Thoracic aorta (tissue), 2 donors: ENCODE measurements at places on chromosomes 12 and 14. TPM values are rescaled to one million over a fixed set of nuclear protein-coding genes. Genes with fewer than 3 reads are reported as not detected.

DNA sequence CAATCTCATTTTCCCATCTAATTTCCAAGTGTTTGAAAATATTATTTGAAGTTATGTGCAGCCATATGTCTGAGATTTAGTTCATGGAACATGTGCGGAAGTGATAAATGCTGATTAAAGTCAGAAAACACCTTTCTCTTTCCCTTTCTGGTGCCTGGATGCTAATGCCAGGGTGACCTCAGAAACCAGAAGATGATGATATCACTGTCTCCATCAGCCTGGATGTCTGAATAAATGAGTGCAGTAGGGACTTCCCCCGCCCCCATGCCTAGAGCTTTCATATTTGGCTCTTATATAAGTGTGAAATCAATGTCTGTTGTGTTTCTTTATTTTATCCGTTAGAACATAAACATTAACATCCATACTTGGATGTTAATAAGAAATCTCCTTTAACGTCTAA is 261.9 kb upstream of the LRIG3 start:
- H3K27me3 ChIP-seq, result no peaks in the 10 kb centered on the region
- no peaks in the 10 kb centered on the region for H3K4me1 ChIP-seq
- no peaks in the 10 kb centered on the region for H3K36me3 ChIP-seq
- no peak overlapping the region for H3K27ac ChIP-seq

- peak overlapping the region; percentile 57 for H3K4me3 ChIP-seq
- peaks cover 69% of the 10 kb centered on the region for H3K4me1 ChIP-seq
- DNase-seq, result no peak
- no peaks in the 10 kb centered on the region for H3K36me3 ChIP-seq
- H3K27ac ChIP-seq, result peak overlapping the region; percentile 73
These were observed 27.9 kb upstream of the ATP2A2 start for GRCh38 chr12:110253176-110253575.

- peaks cover 16% of the 10 kb centered on the region for H3K4me1 ChIP-seq
- no peaks in the 10 kb centered on the region for H3K27me3 ChIP-seq
- DNase-seq, result no peak
- H3K27ac ChIP-seq, result peak overlapping the region; percentile 94
- H3K36me3 ChIP-seq, result peaks cover 13% of the 10 kb centered on the region
These were observed 788 bp downstream of the ENO2 start for GRCh38 chr12:6914947-6915788.

DNA sequence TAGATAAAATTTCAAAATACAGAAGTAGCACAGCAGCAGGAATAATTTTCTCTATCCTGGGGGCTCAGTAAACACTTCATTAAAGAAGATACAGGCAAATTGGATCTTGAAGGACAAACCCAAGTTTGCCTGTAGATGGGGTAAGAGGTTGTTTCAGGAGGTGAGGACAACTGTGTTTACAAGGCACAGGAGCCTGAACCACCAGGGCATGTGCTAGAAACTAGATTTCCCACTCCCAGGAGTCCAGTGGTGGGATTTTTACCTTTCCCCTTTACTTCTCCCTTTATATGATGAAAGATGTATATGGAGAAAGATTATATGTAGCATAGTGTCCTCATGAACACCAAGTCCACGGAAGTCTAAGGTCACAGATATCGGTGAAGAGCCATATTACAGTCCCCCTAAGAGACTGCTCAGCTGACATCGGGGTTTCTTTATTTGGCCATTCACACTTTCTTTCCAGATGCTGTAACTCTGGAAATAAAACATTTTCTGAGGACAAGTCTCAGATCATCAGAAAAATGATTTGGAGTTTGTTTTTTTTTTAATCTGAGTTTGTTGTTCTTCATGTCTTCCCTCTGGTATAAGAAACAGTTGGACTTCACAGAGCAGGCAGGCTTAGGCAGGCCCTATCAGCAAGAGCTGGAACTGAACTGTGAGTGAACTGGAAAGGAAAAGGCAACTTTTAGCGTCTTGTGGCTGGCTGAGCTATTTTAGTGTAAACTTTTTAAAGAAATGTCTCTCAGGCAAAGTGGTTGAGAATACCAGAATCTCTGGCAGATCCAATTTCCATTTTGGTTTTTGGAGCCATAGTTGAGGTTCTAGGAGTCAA is 8.0 kb upstream of the EVL start:
- no peaks in the 10 kb centered on the region for H3K27me3 ChIP-seq
- no peak for DNase-seq
- no peaks in the 10 kb centered on the region for H3K36me3 ChIP-seq
- no peak overlapping the region for H3K4me3 ChIP-seq
- H3K27ac ChIP-seq, result peak overlapping the region; percentile 31

GRCh38 chr12:100044266-100044665 is 59.5 kb upstream of the ANKS1B start:
- no peak for DNase-seq
- peaks cover 23% of the 10 kb centered on the region for H3K36me3 ChIP-seq
- no peak overlapping the region for H3K27ac ChIP-seq

- peak overlapping the region; percentile 82 for H3K27ac ChIP-seq
- H3K36me3 ChIP-seq, result no peaks in the 10 kb centered on the region
- no peaks in the 10 kb centered on the region for H3K27me3 ChIP-seq
- H3K4me1 ChIP-seq, result peaks cover 66% of the 10 kb centered on the region
- no peak overlapping the region for H3K4me3 ChIP-seq
These were observed 56.5 kb downstream of the SUSD6 start for GRCh38 chr14:69667938-69668335.

GRCh38 chr12:25005376-25005775 is 56.5 kb upstream of the BCAT1 start:
- no peak overlapping the region for H3K27ac ChIP-seq
- no peaks in the 10 kb centered on the region for H3K27me3 ChIP-seq
- no peak overlapping the region for H3K4me3 ChIP-seq
- H3K4me1 ChIP-seq, result no peaks in the 10 kb centered on the region
- DNase-seq, result no peak

The KSR2 gene
- total RNA-seq, result 0.07 TPM

The CD163L1 gene
- total RNA-seq, result 1.6 TPM

The EPYC gene
- not detected for total RNA-seq

DNA sequence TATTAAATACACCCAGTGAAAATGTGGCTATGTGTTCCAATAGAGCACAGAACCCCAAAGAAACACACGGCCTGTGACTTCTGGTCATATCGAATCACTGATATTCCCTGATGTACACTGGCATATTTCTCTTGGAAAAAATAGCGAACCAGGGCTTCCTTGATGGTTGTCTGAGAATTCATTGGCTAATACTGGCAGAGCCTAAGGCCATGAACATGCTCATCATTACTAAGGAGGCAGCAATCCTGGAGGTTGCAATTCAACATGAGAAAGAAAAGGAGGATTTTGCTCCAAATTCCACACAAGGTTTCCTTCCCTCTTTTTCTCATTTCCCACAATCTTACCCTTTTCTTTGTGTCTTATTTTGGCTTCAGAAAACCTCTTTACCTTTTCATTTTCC is 212.9 kb upstream of the HMGA2 start:
- no peaks in the 10 kb centered on the region for H3K36me3 ChIP-seq
- H3K4me1 ChIP-seq, result no peaks in the 10 kb centered on the region
- no peaks in the 10 kb centered on the region for H3K27me3 ChIP-seq
- no peak for DNase-seq
- no peak overlapping the region for H3K27ac ChIP-seq

GRCh38 chr12:92502417-92503028 is 200.3 kb upstream of the PLEKHG7 start:
- DNase-seq, result no peak
- H3K4me3 ChIP-seq, result no peak overlapping the region
- H3K27ac ChIP-seq, result no peak overlapping the region
- H3K4me1 ChIP-seq, result peaks cover 32% of the 10 kb centered on the region
- no peaks in the 10 kb centered on the region for H3K27me3 ChIP-seq

- no peak overlapping the region for H3K27ac ChIP-seq
- no peaks in the 10 kb centered on the region for H3K36me3 ChIP-seq
- H3K27me3 ChIP-seq, result peaks cover 34% of the 10 kb centered on the region
- no peak overlapping the region for H3K4me3 ChIP-seq
These were observed 7.8 kb upstream of the TBX3 start for GRCh38 chr12:114691763-114692185.

DNA sequence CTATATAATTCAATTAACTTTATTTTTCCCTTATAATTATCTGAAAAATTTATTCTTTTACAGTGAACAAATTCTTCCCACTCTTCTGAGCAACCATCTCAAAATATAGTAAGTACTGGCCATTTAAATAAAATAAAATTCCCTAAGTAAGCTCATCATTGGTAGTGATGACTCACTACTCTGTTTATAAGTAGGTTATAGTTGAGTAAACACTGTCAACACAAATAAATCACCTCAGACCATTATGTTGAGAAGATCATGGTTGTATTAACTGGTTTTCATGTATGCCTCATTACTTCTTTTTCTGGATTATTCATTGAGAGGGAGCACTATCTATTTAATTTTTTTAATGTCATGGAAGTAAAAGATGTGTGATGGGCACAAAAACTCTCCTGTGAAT is 220.5 kb downstream of the SEC23A start:
- no peaks in the 10 kb centered on the region for H3K4me1 ChIP-seq
- no peak overlapping the region for H3K4me3 ChIP-seq
- no peaks in the 10 kb centered on the region for H3K27me3 ChIP-seq

DNA sequence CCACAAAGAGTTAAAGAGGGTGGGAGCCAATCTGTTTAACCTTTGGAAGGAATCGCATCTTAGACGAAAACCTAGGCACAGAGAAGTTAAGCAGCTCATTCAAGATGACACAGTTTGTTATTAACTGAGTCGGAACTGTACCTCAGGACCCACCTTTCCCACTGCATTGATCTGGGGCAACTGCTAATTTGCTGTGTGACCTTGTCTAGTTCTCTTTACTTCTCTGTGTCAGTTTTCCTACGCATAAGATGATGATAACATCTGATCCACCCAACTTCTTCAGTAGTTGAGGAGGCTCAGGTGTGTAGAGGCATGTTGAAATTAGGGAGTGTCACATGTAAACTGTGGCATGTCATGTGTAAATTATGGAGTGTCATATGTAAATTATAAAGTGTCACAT is 186.2 kb downstream of the ZFP36L1 start:
- no peak overlapping the region for H3K4me3 ChIP-seq
- H3K36me3 ChIP-seq, result no peaks in the 10 kb centered on the region
- H3K27me3 ChIP-seq, result no peaks in the 10 kb centered on the region
- no peak for DNase-seq

- no peak overlapping the region for H3K4me3 ChIP-seq
- no peak overlapping the region for H3K27ac ChIP-seq
- H3K4me1 ChIP-seq, result peaks cover 76% of the 10 kb centered on the region
- no peak for DNase-seq
- H3K27me3 ChIP-seq, result no peaks in the 10 kb centered on the region
- no peaks in the 10 kb centered on the region for H3K36me3 ChIP-seq
These were observed 46.3 kb downstream of the PPP2R5E start for GRCh38 chr14:63496837-63497400.

DNA sequence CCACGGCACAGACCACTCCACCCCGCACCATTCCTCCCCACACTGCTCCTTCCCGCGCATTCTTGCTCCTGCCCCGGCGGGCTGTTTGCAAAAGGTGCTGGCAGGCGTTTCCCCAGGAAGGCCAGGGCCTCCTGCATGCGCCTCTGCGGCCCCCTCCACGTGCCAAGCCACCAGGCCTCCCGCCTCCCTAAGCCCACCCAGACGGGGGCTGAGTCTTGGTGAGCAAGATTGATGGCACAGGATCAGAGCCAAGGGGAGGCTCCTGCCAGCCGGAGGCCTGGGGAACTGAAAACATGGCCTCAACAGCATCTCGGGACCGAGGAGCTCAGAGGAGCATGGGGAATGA is 328.3 kb upstream of the DIO3 start:
- DNase-seq, result no peak
- no peaks in the 10 kb centered on the region for H3K27me3 ChIP-seq
- H3K27ac ChIP-seq, result no peak overlapping the region
- H3K36me3 ChIP-seq, result no peaks in the 10 kb centered on the region

DNA sequence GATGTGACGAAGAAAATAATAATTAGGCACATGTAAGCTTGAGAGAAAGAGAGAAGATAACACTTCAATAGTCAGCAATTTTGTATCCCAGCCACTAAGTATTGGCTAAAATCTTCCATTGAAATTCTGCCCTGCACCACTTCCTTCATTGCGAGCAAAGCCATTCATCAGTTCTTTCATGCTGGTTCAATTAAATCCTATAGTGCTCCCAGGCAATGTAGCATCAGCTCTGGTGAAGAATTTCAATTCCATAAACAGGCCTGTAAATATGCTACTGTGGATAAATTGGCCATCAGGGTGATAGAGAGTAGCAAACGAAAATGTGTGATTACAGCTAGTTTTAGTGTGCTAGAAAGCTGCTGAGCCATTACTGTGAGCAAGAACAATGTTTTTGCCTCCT is 24.7 kb downstream of the RPL10L start:
- H3K36me3 ChIP-seq, result no peaks in the 10 kb centered on the region
- H3K4me1 ChIP-seq, result no peaks in the 10 kb centered on the region
- H3K4me3 ChIP-seq, result no peak overlapping the region
- H3K27me3 ChIP-seq, result no peaks in the 10 kb centered on the region
- no peak overlapping the region for H3K27ac ChIP-seq

- no peaks in the 10 kb centered on the region for H3K27me3 ChIP-seq
- H3K36me3 ChIP-seq, result no peaks in the 10 kb centered on the region
- no peak overlapping the region for H3K27ac ChIP-seq
- H3K4me1 ChIP-seq, result no peaks in the 10 kb centered on the region
These were observed 13.4 kb upstream of the NOVA1 start for GRCh38 chr14:26611259-26611658.

The KRT74 gene
- not detected for total RNA-seq

DNA sequence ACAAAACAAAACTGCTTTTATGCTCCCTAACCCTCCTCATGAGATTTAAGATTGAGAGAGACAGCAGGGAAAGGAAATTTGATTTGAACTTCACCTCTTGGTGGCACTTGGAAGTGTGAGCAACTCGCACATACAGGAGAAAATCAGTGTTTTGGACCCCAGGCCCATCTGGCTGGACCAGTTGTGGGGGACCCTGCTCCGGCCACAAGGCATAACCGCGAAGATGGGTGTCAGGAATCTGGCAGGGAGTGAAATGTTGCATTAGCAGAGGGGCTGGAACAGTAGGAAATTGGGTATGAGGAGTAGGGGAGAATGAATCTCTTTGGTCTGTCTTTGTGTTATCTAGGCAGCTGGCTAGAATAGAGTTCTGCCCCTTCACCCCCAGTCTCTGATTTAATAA is 1.2 kb downstream of the CIROP start:
- DNase-seq, result no peak
- no peak overlapping the region for H3K27ac ChIP-seq
- H3K4me3 ChIP-seq, result no peak overlapping the region
- peaks cover 2% of the 10 kb centered on the region for H3K36me3 ChIP-seq
- no peaks in the 10 kb centered on the region for H3K4me1 ChIP-seq
- H3K27me3 ChIP-seq, result no peaks in the 10 kb centered on the region

- H3K4me1 ChIP-seq, result no peaks in the 10 kb centered on the region
- DNase-seq, result no peak
- no peaks in the 10 kb centered on the region for H3K36me3 ChIP-seq
- H3K4me3 ChIP-seq, result no peak overlapping the region
These were observed 489.8 kb downstream of the EGLN3 start for GRCh38 chr14:33461036-33461435.

The PLCZ1 gene
- not detected for total RNA-seq

The MBIP gene
- 23.4 TPM for total RNA-seq

DNA sequence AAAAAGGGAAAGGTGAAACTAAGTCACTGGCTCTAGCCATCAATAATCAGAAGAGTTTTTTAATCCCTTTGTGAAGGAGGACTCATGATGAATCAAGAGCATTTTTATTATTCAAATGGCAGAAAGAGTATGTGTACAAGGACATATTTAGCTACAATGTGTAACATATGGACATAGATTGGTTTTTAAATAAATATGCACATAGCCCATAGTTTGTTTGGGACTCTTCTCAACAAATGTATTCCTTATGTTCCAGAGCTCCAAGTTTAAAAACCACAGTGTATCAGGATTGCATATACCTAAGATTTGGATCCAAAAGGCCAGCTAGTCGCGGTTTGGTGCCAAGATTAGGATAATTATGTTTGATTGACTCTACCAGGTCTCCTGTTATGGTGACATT is 104.2 kb downstream of the C12orf50 start:
- no peak overlapping the region for H3K27ac ChIP-seq
- no peaks in the 10 kb centered on the region for H3K27me3 ChIP-seq
- H3K4me3 ChIP-seq, result no peak overlapping the region
- no peaks in the 10 kb centered on the region for H3K4me1 ChIP-seq
- no peak for DNase-seq
